ENCODE measurements at places on chromosomes 5 and 9.

GRCh38 chr9:121954477-121955140 is 138.5 kb downstream of the TTLL11 start:
- DNase-seq = no peak

DNA sequence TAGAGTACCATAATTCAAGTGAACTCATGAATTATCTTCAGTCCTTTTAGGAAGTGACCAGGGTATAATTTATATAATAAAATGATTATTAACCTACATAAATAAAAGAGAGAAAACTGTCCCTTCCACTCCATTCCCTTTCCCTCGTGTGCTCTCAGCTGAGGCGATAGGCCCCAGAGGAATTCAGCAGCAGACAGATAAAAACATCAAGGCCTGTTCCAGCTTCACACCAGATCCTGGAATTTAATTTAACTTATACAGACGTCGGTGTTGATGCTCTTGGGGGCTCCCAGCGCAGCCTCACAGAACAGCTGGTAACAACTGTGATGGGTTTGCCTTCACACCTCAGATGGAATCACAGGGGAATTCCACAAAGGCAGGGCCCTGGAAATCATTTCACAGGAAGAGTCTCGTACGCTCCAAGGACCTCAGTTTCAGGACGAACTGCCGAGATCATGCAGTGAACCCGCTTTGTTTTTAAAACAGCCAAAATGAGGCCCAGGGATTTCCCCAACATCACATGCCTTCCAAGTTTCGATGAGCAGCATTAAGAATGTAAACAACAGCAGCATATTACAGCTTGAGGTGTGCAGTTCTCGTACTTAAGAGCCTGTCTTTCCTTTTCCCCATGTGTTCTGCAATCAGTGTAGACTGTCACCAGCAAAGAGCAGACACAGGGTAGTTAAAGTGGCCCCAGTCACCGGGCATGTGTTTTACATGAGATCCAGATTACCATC is 73.6 kb upstream of the ALDH1B1 start:
- no peak for DNase-seq

GRCh38 chr5:72885824-72886223 is 69.4 kb downstream of the TNPO1 start:
- DNase-seq = no peak

- DNase-seq = no peak
Measured at GRCh38 chr5:54769072-54769471, 216.3 kb downstream of the ESM1 start.

- peak; percentile 98 for DNase-seq
Measured at GRCh38 chr9:85212209-85212608, 529.5 kb downstream of the AGTPBP1 start.

DNA sequence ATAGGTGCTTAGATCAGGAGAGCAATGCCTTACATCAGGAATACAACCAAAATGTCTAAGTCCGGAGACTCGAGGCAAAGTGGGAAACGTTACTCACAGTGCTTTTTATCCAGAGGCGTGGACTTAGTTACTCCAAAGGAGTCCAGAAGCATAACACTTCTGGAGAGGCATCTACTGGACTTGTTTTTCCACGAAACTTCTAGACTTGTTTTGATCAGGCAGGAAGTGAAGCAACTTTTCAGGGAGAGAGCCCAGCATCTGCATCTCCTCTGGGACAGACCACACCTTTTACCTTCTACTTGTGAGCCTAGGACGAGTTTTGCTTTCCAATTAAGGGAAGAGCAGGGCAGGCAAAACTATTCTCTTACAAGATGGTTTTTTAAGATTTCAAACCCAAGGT is 1.2 kb upstream of the TJP2 start:
- DNase-seq = no peak

DNA sequence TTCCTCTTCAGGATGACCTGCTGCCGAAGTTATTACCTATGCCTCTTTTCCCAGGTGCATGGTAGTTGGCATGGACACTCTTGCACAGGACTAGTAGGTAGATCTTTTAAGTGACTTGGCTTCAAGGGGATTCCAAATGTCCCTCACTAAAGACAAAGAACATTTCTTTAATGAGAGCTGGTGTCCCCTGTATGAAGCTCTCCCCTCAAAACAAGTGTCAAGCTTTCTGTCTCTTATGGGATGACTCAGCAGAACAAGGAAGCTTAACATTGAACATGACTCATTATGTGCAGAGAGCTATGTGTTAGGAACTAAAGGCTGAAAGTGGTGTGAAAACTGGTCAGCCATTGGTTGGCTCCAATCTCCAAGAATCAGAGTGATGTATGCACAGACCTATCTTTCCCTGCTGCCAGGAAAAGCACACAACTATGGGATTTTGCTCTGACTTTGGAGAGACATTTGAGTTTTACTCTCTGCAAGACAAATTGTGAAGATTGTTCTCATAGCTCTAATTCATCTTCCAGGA is 120.5 kb downstream of the PRDM6 start:
- DNase-seq = peak; percentile 35

DNA sequence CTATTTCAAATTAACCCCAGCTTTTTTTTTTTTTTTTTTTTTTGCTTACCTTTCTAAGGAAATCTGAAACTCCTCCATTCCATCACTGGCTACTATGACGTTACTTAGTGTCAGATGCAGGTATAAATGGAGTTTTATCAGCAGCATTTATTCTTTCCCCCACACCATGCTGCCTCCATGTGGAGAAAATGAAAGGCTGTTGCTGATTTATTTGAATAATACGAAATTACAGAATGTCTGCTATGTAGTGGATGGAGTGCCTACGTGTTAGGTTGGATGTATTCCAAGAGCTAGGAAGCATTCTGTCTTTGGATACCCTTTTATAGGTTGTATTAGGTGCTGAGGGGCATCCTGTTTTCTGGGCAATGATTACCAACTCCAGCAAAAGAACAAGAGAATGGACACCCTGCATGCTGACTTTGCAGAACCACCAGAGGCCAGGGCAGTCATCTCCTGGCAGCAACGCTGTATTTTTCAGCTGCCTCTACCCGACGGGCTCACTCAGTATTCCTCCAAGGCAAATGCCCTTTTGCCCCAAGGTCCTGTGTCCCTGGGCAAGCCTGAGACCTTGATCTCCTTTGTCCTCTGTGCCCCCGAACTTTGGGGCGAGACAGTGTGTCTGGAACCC is 199.5 kb downstream of the ALDH1A1 start:
- no peak for DNase-seq
